Stimulated activated CD8-positive, alpha-beta memory T cell treated with anti-CD3 and anti-CD28 coated beads, Interleukin-2, amount 100 ng/mL, for 1 hour (primary cell): ENCODE measurements at places on chromosomes 12 and 14.

GRCh38 chr12:58097741-58098140 lies 156.4 kb downstream of the ATP23 start:
- DNase-seq: no peak

- DNase-seq: no peak
Measured at GRCh38 chr12:94832780-94833681, 170.5 kb downstream of the NDUFA12 start.

GRCh38 chr12:807041-807735 lies 54.8 kb downstream of the WNK1 start:
- no peak for DNase-seq

GRCh38 chr12:127145929-127146789 lies 1120.8 kb upstream of the TMEM132C start:
- peak; percentile 53 for DNase-seq

DNA sequence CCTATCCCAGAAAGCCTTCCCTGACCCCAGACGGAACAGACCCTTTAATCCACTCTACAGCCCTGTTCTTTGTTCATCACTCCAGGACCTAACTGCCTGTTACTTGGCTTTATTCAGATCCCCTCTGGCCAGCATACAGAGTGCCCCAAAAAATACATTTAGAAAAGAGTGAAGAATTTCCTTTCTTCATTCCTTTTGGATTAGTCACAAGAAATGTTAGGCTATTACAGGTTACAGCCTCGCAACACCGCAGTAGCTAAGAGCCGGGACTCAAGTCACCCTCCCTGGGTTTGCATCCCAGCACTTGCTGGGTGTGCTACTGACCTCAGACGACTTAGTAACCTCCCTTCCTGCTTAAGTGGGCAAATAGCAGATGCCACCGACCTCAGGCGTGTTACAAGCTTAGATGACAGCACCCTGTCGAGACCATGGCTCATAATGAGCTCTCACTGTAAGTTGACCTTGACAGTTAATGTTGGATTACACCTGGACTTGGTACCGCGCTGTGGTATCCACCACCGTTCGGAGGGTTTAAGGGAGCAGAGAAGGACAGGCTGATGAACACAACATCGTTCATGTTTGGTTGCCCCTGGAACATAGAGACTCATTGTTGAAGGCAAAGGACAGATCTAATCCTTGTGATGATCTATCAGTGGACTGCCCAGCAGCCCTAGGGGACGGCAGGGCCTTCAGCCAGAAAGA lies 12.9 kb downstream of the GLRX5 start:
- DNase-seq: no peak

DNA sequence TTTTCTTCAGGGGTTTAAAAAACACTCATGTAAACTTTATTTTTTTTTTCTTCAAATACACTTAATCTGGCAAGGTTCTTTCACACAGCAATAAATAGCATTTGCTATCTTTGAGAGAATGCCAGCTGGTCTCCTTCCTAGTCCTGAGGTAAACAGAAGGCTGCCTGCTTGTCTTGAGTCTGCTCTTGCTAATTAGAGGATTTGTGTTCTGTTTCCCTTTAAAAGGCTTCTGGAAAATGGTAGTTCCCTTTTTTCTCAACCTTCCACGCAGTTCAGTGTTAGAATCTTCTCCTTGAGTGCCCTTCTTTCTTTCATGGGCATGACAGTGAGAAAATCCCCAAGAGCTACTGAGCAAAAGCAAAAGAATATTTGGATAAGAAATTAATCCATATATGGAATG lies 92.3 kb upstream of the DCN start:
- no peak for DNase-seq

DNA sequence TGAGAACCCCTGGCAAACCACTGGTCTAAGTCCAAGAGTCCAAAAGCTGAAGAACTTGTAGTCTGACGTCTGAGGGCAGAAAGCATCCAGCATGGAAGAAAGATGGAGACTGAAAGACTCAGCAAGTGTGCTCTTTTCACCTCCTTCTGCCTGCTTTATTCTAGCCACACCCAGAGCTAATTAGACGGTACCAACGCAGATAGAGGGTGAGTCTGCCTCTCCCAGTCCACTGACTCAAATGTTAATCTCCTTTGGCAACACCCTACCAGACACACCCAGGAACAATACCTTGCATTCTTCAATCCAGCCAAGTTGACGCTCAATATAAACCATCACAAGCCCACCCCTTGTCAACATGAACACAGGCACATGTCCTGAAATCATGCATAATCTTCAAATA lies 155.1 kb downstream of the CCDC59 start:
- DNase-seq: no peak

DNA sequence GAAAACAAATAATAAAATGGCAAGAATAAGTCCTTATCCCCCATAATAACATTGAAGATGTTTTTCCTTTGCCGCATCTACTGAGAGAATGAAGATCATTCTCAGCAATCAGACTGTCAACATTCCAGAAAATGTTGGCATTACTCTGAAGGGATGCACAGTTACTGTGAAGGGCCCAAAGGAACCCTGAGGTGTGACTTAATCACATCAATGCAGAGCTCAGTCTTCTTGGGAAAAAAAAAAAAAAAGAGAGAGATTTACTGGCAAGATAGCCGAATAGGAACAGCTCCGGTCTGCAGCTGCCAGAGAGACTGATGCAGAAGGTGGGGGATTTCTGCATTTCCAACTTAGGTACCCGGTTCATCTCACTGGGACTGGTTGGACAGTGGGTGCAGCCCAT lies 41.3 kb upstream of the OR6J1 start:
- DNase-seq: no peak

DNA sequence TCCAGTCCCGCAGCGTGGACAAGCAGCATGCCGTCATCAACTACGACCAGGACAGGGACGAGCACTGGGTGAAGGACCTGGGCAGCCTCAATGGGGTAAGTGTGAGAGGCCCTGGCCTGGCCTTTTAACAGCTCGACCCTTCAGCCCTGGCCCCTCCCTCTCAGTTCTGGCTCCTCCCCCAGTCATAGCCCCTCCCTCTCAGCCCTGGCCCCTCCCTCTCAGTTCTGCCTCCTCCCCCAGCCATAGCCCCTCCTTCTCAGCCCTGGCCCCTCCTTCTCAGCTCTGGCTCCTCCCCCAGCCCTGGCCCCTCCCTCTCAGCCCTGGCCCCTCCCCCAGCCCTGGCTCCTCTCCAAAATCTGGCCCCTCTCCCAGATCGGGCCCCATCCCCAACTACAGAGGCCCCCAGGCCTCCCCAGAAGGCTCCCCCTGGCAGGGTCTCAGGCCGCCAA lies 11.2 kb downstream of the CEP170B start:
- no peak for DNase-seq

DNA sequence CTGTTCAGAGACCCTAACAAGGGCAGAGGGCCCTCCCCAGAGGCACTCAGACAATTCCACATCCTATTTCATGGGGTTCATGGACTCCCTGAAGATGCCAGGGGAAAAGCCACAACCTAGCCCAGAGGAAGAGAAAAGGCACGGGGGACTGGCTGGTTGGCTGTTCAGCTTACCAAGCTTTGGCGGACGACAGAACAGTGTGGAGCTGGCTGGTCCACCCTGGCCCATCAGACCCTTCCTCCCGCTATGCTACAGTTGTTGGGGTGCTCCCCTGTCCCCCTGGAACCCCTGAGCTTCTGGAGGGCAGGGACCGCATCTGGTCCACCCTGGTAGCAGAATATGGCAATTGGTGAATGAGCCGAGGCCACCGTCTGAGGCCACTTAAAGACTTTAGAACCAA lies 6.3 kb downstream of the TESC start:
- DNase-seq: no peak

GRCh38 chr14:73887694-73888459 lies 1.2 kb downstream of the ZNF410 start:
- DNase-seq: no peak

DNA sequence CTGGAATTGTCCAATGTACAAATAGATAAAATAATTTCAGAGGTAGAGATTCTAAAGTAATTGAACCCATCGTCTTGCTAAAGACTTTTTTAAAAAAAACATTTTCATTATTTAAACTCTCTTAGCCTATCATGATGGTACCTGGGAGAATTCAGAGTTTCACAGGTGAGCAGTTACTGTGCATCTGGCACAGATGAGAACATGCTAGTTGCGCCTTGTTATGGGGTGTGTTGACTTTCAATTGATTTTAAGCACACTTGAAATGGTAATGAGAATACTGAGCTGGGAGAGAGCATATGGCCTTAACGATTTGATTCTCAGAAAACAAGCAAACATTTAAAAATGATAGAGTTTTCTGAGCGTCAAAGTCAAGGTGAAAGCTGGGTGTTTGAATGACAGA lies 66.6 kb downstream of the FLRT2 start:
- DNase-seq: no peak

GRCh38 chr14:57871459-57872080 lies 5.7 kb upstream of the SLC35F4 start:
- DNase-seq: no peak

- no peak for DNase-seq
Measured at GRCh38 chr14:93903342-93904184, 23.6 kb upstream of the FAM181A start.

DNA sequence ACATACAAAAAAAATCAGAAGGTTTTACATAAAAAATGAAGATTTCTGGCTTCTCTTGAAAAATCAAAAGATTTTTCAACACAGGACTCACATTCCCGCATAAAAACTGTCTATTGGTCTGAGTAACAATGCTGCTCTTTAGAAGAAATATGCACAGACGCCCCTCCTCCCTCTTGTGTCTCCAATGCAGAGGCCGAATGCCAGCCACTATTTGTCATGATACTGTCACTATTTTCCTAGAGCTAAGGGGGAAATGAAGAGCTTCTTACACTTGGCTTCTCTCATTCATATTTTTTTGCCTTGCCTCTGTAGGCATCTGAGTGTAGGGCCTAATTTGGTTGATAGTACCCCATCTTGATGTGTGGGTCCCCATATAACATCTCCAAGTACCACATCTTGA lies 98.0 kb downstream of the BBS10 start:
- DNase-seq: no peak

GRCh38 chr12:21583587-21583986 lies 21.1 kb downstream of the GYS2 start:
- DNase-seq: no peak

GRCh38 chr14:64504310-64504896 lies at the start of gene ZBTB1:
Gene ZBTB1 (plus strand): TSS chr14:64504770. CDS start chr14:64521505, 16,735 bp downstream.
- peak; percentile 72 for DNase-seq

- no peak for DNase-seq
Measured at GRCh38 chr14:90299408-90299807, 32.3 kb downstream of the NRDE2 start.

DNA sequence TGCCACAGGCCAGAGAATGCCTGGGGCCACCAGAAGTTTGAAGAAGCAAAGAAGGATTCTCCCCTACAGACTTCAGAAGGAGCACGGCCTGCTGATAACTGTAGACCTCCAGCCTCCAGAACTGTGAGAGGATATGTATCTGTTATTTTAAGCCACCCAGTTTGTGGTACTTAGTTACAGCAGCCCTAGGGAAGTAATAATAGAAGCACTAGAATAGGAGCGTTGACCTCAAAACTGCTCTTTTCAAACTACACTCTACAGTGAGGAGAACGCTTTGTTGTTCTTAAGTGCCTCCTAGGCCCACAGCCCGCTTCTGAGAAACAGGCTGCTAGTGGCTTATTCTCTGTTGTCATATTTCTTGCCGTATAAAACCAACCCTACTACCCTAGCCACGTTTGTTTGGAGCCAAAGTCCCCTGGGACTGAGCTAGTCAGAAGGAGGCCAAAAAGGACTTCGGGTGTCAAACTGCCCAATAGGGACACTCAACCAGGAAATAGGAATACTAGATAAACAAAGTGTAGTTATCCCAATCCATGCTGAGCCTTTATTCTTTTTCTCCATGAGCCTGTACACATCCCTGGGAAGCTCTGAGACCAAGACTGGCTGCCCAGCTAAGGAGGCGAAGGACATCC lies 38.5 kb upstream of the FRS2 start:
- no peak for DNase-seq

DNA sequence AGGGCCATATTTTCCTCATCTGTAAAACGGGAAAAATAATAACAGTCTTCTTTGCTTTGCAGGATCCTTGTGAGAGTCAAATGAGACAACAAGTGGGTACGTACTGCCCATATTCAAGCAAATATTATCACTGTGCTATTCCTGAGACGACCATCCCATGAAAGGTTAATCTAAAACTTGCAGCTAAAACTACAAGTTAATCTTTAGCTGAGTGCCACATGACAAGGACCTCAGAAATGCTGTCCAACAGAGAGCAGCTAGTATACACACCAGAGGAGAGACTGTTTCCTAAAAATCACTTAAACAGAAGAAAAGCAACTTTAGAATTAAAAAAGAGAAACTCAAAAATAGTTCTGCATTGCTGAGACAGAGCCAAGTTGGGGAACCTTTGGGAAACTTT lies 162.7 kb upstream of the TMTC2 start:
- DNase-seq: no peak

GRCh38 chr12:124680863-124681778 lies 113.7 kb upstream of the NCOR2 start:
- no peak for DNase-seq

- DNase-seq: no peak
Measured at GRCh38 chr14:37187294-37187693, 10.4 kb upstream of the MIPOL1 start.

DNA sequence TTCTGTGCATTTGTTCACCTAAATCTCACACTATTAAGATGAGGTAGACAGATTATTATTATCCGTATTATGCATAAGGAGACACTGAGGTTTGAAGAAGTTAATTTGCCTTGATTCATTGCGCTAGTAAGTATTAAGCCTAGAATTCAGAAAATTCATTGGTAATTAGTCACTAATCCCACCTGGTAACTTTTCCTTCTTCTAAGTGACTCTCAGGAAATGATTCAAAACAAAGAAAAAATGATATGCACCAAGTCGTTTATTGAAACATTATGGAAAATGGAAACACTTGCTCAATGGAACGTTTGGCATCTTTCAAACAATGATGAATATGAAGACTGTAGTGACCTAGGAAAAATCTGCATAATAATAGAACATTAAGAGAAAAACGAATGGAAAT lies 15.2 kb downstream of the RFX4 start:
- no peak for DNase-seq

DNA sequence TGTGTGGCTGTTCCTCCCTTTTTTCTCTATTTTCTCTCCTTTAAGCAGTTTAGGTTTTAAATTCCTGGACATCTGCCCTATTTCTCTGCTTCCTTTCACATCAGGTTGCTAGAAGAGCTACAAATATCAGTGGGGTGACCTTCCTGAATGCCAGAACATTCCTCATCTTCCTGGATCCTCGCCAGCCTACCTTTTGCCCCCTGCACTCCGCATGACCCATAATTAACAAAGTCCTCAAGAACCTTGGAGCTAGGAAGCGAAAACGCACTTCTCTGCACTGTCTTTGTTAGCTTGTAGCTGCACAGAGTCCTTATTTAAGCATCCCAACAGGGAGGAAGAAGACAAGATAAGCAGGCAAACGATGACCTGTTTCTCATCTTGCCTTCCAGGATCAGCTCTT lies 30.5 kb downstream of the VDR start:
- DNase-seq: no peak

DNA sequence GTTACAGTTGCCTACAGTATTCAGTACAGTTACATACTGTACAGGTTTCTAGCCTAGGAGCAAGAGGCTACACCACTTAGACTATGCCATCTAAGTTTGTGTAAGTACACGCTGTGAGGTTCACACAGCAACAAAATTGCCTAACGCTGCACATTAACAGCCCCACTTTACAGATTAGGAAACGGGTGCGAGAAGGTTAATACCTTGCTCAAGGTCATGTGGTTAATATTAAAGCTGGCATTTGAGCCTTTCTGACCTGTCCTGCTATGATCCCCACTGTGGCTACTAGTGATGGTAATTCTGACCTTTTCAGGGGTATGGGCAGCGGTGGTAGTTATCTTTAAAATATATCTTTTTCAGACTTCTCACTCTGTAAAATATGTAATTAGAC lies 20.9 kb downstream of the ACVR1B start:
- DNase-seq: no peak
